ENCODE measurements at places on chromosomes 16 and 17. TPM values are rescaled to one million over a fixed set of nuclear protein-coding genes. Genes with fewer than 3 reads are reported as not detected.

NRN1L gene
- polyA plus RNA-seq: 0.68 TPM

DNA sequence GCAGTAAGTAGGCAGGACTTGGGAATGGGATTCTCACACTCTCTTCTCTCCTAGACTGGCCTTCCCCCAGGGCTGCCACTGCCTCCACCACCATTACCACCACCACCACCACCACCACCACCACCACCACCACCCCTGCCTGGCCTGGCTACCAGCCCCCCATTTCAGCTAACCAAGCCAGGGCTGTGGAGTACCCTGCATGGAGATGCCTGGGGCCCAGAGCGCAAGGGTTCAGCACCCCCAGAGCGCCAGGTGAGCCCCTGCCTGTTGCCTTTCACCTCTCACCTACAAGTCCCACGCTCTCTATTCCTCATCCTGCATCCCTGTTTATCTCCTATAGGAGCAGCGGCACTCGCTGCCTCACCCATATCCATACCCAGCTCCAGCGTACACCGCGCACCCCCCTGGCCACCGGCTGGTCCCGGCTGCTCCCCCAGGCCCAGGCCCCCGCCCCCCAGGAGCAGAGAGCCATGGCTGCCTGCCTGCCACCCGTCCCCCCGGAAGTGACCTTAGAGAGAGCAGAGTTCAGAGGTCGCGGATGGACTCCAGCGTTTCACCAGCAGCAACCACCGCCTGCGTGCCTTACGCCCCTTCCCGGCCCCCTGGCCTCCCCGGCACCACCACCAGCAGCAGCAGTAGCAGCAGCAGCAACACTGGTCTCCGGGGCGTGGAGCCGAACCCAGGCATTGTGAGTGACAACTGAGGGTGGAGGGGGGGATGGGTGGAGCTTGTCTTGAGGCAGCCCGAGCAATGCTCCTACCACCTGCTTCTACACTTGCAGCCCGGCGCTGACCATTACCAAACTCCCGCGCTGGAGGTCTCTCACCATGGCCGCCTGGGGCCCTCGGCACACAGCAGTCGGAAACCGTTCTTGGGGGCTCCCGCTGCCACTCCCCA is 7.9 kb upstream of the TMEM88 start:
- no peak for DNase-seq

DNA sequence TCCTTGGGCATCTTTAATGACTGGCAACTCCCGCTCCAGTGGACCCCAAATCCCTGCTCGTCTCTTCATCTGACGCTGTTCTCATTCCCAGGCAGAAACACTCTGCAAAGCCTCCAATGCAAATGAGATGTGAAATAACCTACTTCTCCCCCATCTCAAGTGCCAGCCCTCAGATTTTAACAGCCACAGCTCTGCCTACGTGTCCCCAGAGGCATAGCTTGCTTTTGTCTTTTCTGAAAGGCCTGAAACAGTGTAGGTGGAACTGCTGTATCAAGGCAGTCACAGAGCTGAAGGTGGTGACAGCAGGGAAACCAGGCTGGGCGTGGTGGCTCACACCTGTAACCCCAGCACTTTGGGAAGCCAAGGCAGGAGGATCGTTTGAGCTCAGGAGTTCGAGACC is 14.7 kb downstream of the RPH3AL start:
- no peak for DNase-seq

DNA sequence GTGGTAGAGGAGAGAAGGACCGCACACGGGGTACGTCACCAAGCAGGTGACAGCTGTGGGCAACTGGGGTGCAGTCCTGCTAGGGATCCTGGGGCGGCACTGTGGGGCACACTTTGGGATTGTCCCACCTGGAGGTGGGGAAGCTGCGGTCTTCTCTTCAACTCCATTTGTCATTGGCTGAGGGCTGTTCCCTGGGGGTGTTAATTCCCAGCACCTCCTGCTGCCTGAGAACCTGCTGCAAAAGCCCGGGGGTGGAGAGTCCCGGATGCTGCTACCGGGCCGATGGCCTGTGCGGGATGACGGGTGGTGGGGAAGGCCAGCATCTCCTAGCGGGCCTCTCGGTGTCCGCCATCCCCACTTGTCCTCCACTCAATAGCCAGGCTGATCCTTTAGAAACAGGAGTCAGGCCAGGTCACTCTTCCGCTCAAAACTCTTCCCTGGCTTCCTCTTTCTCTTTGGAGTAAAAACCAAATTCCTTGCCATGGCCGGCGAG is 100.2 kb downstream of the CYLD start:
- no peak for DNase-seq

DNA sequence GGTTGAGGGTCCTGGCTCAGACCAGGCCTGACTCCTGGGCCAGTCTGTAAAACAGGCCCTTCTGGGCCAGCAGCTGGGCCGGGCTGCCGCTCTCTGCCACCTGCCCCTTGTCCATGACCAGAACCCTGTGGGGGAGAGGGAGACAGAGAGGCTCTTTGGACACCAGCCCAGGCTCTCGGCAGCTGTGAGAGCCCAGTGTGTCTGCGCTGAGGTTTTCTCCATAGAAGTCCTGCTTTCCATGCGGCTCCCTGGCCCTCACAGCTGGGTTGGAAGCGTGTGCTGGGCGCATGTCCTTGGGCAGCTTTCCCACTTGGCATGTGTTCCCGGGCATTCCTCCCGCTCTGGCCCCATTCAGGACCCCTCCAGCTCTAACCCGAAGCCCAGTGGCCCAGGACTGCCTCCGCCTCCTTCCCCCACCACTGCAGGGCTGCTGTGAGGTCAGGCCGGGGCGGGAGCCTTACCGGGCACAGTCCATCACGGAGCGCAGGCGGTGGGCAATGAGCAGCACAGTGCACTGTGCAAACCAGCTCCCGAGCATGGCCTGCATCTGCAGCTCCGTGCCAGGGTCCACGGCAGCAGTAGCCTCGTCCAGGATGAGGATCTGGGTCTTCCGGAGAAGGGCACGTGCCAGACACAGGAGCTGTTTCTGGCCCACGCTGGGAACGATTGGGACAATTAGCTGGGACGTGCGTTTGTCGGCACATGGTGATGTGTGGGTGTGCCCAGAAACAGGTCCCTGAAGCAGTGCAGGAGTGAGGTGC is 73.0 kb downstream of the ABCC6 start:
- no peak for DNase-seq

GRCh38 chr17:5019475-5019956 is 15.7 kb downstream of the SLC52A1 start:
- no peak for DNase-seq

DNA sequence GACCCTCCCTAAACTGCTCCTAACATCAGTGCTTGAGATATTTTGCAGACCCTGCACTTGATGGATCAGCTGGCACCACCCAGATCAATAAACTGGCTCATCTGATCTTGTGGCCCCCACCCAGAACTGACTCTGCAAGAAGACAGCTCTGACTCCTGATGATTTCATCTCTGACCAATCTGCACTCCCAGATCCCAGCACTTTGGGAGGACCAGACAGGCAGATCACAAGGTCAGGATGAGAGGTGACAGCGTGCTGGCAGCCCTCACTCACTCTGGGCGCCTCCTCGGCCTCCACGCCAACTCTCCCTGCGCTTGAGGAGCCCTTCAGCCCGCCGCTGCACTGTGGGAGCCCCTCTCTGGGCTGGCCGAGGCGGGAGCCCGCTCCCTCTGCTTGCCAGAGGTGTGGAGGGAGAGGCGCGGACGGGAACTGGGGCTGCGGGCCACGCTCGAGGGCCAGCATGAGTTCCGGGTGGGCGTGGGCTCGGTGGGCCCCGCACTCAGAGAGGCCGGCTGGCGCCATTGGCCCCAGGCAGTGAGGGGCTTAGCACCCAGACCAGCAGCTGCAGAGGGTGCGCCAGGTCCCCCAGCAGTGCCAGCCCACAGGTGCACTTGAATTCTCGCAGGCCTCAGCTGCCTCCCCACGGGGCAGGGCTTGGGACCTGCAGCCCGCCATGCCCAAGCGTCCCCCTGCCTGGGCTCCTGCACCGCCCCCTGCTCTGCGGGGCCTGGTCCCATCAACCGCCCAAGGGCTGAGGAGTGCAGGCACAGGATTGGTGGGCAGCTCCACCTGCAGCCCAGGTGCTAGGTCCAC is 2.4 kb upstream of the C16orf54 start:
- no peak for DNase-seq

OR2C1 gene
- 0.99 TPM for polyA plus RNA-seq

DNA sequence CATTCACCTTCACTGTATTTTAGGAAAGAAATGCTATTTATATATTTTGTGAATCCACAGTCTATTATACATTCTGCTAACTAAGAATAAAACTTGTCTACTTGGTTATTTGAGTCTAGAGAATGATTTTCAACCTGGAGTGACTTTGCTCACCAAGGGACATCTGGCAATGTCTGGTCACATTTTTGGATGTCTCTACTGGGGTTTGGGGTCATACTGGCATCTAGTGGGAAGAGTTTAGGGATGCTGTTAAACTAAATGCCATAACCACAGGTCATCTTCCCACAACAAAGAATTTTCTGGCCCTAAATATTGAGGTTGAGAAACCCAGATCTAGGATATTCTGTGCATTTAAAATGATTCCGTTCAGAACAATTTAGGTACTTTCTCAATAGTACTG is 26.0 kb downstream of the KCNJ16 start:
- DNase-seq: no peak

GRCh38 chr16:1537763-1538289 is 4.4 kb downstream of the TMEM204 start:
- DNase-seq: no peak

KRT31 gene
- not detected for polyA plus RNA-seq

SECTM1 gene
- 1.9 TPM for polyA plus RNA-seq

- DNase-seq: no peak
Observed at GRCh38 chr16:67151431-67152097, 766 bp upstream of the B3GNT9 start.

- no peak for DNase-seq
Observed at GRCh38 chr16:19898924-19899604, 14.4 kb upstream of the GPRC5B start.

DNA sequence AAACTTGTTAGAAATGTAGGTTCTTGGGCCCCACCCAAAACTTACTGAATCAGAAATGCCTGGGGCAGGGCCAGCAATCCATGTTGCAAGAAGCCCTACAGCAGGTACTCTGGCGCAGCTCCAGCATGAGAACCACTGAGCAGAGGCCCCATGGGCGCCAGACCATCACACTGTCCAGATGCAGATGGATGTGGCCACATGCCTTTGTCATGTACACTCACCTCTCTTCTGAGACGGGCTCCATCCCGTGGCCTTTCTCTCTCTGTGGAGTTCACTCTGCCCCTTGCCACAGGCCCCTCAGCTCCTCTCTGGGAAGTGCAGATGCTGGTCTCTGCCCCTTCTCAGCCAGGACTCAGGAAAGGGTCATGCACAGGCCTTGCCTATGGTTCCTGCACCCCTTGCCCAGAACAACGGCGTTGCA is 2.3 kb upstream of the CCNF start:
- DNase-seq: no peak

DNA sequence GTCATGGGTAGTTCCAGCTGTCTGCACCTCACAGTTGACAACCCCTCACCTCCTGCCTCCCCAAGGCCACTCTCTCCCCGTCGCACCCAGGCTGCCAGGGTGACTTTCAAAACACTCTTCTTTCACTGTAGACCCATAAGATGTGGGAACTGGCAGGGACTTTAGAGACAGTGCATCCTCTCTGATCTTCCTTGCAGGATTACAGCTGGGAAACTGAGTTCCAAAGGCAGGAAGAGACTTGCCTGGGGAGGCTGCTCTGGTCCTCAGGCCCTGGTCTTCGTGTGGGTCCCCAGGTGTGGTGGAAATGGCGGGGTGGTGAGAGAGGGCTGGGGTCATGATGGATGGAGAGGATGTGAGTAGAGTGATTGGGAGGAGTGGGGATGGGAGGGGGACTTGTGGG is 21.9 kb upstream of the NKD1 start:
- DNase-seq: no peak

GRCh38 chr16:30352488-30353401 is 2.4 kb downstream of the CD2BP2 start:
- DNase-seq: no peak

DNA sequence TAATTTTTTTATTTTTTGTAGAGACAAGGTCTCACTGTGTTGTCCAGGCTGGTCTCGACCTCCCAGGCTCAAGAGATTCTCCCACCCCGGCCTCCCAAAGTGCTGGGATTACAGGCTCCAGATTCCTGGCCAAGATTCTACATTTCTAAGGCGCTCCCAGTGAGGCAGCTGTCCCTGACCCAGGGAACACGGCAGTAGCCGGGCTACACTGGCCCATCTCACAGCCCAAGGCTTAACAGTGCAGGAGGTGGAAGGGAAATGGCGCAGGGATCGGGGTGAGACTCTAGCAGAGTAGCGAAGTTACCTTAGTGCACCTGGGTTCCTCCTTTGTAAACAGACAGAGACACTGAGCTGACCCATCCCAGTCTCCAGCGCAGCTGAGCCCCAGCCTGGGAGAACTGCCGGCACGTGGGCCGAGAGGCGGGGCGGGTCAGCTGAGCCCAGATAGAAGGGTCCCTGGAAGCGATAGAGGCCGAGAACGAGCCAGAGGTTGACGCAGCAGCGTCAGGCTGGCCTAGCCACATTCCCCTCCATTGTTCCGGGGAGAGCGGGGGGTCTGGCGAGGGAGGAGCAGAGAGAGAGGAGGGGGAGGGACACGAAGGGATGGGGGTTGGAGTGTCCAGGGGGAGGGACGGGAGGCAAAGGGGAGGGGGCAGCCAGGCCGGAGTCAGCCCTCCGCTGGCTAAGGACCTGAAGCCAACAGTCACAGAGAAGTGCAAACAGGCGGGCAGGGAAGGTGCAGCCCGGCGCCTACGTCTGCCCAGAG is 2.5 kb downstream of the CARHSP1 start:
- no peak for DNase-seq

DNA sequence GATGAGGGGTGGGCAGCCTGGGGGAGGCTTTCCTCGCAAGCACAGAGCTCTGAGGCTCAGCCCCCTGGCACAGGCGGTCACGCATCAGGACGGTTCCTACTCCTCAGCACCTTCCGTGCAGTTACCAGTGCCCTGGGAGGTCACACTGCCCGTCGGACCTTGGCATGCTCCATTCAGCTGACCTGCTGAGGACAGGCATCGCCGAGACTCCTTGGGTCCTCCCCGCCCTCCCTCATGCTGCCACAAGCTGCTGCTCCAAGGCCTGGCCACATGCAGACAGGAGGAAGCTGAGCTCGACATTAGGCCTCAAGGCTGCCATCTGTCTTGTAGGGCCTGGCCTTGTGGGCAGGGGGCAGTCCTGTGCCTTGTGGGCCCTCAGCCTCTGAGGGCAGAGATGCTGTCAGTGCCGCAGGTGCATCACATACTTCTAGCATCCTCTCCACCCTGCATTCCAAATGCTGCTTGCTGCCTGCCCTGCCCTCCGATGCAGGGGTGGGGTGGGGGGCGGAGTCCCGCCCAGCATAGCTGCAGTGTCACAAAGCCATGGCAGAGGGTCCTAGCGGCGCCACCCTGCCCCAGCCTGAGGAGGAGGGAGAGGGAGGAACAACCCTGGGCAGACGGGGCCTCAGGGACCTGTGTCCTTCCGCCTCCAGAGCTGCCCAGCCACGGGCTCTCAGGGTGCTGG is 9.3 kb downstream of the C16orf90 start:
- no peak for DNase-seq

CNGB1 gene
- not detected for polyA plus RNA-seq

GRCh38 chr16:88334778-88335720 is 47.7 kb upstream of the ZNF469 start:
- DNase-seq: no peak

DNA sequence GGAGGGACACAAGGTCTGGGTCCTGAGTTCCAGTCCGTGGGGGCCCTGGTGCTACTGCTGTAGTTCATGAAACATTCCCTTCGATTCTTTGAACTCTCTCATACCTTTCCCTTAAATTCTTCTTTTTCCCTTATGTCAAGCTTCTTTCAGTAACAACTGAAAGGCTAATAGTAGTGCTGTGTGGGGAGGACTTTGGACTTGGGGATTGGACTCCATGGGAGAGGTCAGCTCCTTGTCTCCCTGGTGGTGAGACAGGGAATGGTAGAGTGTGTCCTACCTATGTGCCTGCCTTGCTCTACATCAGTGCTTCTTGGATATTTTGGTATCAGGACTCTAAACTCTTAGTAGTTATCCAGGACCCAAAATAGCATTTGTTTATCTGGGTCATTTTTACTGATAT is 628.1 kb downstream of the WWOX start:
- DNase-seq: no peak
